ENCODE measurements at places on chromosomes 5 and 9.

GRCh38 chr5:74141053-74141452 is 499.5 kb downstream of the ENC1 start:
- no peak for DNase-seq

DNA sequence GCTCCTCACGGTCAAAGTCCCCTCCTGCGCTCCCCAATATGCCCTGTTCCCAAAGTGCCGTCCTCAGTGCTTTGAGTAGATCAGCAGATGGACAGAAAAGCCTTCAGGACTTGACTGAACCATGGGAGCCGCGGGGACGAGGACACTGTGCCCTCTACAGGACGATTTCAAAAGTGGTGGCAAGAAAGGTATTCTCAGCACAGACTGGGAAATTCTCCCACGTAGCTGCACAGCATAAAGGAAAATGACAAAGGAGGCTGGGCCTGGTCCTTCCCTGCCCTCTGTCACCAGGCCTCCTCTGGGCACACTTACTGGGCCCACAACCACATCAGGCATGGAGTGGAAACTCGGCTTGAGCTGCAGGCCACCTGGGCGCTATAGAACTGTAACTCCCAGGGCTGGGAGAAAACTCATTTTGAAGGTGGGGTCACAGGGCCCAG is 16.7 kb upstream of the MTMR12 start:
- DNase-seq = no peak

- no peak for DNase-seq
These were observed 8.3 kb downstream of the EDIL3 start for GRCh38 chr5:84376346-84376745.

- no peak for DNase-seq
These were observed 106.6 kb upstream of the DPYSL3 start for GRCh38 chr5:147616421-147616820.

- DNase-seq = no peak
These were observed 2.9 kb downstream of the PLCXD3 start for GRCh38 chr5:41507501-41507900.

- no peak for DNase-seq
These were observed 176.8 kb downstream of the MAT2B start for GRCh38 chr5:163682234-163682633.

DNA sequence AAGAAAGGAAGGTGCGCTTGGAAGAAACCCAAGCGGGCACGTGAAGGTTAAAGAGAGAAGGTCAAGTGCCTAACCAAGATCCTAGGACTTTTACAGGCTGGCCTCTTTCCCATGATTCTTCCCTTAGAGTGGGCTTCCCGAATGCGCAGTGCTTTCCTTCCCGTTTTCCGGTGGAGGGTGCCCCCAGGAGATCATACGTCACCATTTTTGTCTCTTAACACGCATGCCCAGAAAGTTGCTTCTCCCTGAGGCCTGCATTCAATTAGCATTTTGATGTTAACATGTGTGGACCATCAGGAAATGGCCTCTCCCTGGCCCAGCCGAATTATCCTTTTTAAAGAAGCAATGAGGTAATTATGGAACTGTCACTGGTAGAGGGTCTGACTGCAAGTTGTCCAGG is 1.9 kb upstream of the RUSC2 start:
- DNase-seq = no peak

DNA sequence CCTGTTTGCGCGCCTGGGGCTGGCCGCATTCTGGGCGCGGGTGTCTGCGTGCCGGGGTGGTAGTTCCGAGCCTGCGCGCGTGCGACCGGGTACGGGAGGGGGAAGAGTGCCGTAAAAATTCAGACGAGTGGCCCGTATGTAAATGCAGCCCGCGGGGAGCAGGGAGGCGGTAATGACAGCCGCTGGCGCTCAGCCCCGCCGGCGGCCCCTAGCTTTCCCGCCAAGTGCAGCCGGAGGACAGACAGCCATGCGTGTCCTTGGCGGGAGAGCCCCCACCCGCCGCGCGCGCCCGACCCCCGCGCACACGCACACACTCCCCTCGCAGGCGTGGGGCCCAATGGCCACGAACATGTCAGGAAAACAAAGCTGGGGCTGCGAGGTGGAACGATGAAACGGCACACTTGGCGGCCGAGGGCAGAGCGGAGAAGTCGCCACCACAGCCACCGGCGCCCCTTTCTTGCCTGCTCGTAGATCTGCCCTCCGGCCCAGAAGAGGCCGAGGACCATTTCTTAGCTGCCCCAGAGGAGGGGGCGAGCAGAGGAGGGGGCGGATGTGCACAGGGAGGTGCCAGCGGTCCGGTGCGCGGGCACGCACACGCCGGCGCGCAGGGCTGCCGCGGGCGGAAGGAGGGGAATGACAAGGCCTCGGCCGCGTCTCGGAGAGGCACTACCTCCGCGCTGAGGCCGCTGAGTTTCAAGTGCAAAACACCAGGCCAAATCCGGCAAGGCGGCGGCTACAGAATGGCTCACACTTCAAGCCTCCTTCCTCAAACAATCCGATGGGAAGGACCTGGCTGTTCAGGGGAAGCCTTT is 208.4 kb downstream of the MEF2C start:
- no peak for DNase-seq

DNA sequence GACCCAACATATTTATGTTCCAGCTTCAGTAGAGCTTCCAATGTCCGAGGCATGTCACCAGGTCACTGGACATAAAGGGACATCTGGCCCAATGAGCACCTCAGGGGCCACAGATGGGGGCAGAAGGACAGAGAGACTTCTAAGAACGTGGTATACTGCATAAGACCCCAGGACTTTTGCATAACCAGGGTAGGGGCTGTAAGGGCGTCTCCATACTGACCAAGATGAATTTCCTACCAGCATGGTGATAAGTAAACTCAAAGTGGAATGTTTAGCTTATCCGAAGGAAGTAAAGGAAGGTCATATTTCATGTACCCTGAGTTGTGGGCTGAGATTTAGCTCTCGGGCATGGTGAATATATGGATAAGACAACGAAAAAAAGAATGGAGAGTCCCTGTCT is 17.5 kb upstream of the COL27A1 start:
- DNase-seq = no peak

DNA sequence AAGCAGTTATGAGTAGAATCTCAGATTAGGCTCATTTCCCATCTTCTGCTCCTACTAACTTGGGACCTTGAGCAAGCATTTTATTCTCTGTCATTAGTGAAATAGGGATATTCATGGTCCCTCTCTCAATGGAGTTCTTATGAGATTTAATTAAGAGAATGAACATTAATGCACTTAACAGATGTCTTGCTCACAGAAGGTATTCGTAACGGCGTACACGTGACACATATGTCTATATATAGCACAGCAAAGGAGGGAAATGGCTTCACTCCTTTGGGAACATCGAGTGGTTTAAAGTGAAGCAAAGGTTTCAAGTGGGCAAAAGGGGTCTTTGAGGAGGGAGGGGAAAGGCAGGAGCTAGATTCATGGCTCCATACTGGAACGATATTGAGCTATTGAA is 24.6 kb downstream of the KDM4C start:
- no peak for DNase-seq

GRCh38 chr9:113712053-113712452 is 164.1 kb upstream of the ZNF618 start:
- DNase-seq = no peak

GRCh38 chr9:74334271-74334670 is 162.9 kb upstream of the RORB start:
- no peak for DNase-seq

- no peak for DNase-seq
These were observed 15.9 kb upstream of the RPL26L1 start for GRCh38 chr5:172943283-172943841.

DNA sequence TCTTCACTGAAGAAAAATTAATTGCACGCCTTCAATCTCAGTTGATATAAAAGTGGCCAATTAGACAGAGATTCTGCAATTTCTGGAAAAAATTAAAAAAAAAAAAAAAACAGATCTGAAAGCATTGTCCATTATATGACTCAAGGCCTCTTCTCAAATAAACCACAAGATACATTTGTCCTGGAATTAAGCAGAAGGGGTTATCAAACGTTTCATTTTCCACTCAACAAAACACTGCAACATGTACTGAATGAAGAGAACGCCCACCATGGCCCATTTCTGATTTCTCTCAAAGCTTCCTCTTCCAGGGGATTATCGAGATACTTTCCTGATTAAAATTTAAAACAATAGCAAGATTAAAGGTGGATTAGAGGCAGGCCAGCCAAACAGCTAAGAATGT is 5.8 kb upstream of the PAPPA start:
- DNase-seq = no peak

- DNase-seq = no peak
These were observed 133.9 kb upstream of the ANKRD55 start for GRCh38 chr5:56366986-56367385.

Data from stimulated activated CD8-positive, alpha-beta memory T cell treated with anti-CD3 and anti-CD28 coated beads, Interleukin-15, amount 100 ng/mL, for 24 hours (primary cell).